ENCODE measurements at places on chromosomes 7 and 10. TPM values are rescaled to one million over a fixed set of nuclear protein-coding genes. Genes with fewer than 3 reads are reported as not detected.

FOXI2 gene
- 0.17 TPM for total RNA-seq

C7orf57 gene
- total RNA-seq = not detected

GRCh38 chr10:123634221-123634620, 31.9 kb upstream of the GPR26 start:
- no peaks in the 10 kb centered on the region for H3K36me3 ChIP-seq
- no peak overlapping the region for H3K27ac ChIP-seq
- peaks cover 9% of the 10 kb centered on the region for H3K27me3 ChIP-seq
- no peak overlapping the region for H3K4me3 ChIP-seq

- H3K4me3 ChIP-seq = no peak overlapping the region
- DNase-seq = no peak
- no peak overlapping the region for H3K27ac ChIP-seq
- H3K4me1 ChIP-seq = no peaks in the 10 kb centered on the region
- H3K27me3 ChIP-seq = no peaks in the 10 kb centered on the region
These were observed 1303.2 kb upstream of the LRRTM3 start for GRCh38 chr10:65622608-65623007.

SEMA3E gene
- total RNA-seq = 0.96 TPM

CNTNAP2 gene
- 25.8 TPM for total RNA-seq

LIPM gene
- not detected for total RNA-seq

DNA sequence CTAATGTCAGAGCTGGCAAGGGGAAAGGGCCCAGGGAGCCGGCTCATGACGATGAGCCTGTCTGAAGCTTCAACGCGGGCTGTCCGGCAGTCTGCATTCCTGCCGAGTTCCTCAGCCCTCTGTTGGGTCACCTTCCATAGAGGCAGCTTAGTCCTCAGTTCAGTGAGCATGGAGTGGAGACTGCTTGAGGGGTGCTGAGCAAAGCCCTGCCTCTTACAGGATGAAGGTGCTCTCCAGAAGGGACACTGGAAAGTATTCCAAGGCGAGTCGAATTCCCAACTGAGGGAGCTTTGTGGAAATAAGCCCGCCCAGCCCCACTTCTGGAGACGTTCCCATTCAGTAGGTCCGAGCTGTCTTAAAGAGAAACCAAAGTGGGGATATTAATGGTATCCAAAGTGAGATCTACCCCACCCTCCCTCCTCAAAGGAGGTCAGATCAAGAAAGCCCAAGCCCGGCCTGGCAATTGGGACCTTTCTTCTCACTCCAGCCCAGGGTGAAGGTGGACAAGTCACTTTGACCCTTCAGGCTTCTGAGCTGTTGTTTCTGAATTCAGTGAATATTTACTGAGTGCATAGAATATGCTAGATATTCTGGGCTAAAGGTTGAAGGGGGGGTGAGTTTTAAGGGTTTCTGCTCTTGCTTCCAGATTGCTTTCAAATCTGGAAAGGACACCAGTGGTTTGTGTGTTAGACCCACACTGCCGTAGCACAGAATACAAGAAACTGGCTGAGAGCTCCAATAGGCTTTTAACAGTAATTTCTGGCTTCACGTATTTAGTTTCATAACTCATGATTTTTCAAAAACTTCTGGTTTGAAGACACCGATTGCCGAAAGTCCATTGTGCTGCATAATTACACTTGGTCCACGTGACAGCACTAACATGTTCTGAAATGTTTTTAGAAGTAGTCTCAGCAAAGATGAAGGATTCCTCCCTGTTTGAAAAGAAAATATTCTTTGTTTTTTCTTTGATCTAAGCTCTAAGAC, 3.5 kb downstream of the EGFR start:
- H3K4me1 ChIP-seq = peaks cover 12% of the 10 kb centered on the region
- no peak overlapping the region for H3K4me3 ChIP-seq
- peaks cover 15% of the 10 kb centered on the region for H3K27me3 ChIP-seq
- H3K36me3 ChIP-seq = peaks cover 6% of the 10 kb centered on the region
- no peak for DNase-seq
- H3K27ac ChIP-seq = no peak overlapping the region

- no peak overlapping the region for H3K4me3 ChIP-seq
- DNase-seq = no peak
- no peak overlapping the region for H3K27ac ChIP-seq
- H3K4me1 ChIP-seq = no peaks in the 10 kb centered on the region
- H3K36me3 ChIP-seq = no peaks in the 10 kb centered on the region
These were observed 15.6 kb upstream of the ZNF25 start for GRCh38 chr10:37992083-37992482.

GRCh38 chr10:132878091-132878729, 64.2 kb downstream of the CFAP46 start:
- no peak overlapping the region for H3K4me3 ChIP-seq
- DNase-seq = no peak
- H3K4me1 ChIP-seq = peaks cover 4% of the 10 kb centered on the region
- H3K36me3 ChIP-seq = peaks cover 10% of the 10 kb centered on the region
- H3K27me3 ChIP-seq = peaks cover 7% of the 10 kb centered on the region

GRCh38 chr7:121741896-121742295, 131.1 kb upstream of the PTPRZ1 start:
- no peak for DNase-seq
- H3K27me3 ChIP-seq = peaks cover 3% of the 10 kb centered on the region
- H3K36me3 ChIP-seq = no peaks in the 10 kb centered on the region
- H3K4me1 ChIP-seq = no peaks in the 10 kb centered on the region
- no peak overlapping the region for H3K4me3 ChIP-seq

GRCh38 chr10:22183771-22184461, 33.9 kb downstream of the EBLN1 start:
- DNase-seq = no peak
- H3K27me3 ChIP-seq = peaks cover 2% of the 10 kb centered on the region
- no peak overlapping the region for H3K27ac ChIP-seq
- no peaks in the 10 kb centered on the region for H3K4me1 ChIP-seq

FBXL13 gene
- 1.1 TPM for total RNA-seq

DNA sequence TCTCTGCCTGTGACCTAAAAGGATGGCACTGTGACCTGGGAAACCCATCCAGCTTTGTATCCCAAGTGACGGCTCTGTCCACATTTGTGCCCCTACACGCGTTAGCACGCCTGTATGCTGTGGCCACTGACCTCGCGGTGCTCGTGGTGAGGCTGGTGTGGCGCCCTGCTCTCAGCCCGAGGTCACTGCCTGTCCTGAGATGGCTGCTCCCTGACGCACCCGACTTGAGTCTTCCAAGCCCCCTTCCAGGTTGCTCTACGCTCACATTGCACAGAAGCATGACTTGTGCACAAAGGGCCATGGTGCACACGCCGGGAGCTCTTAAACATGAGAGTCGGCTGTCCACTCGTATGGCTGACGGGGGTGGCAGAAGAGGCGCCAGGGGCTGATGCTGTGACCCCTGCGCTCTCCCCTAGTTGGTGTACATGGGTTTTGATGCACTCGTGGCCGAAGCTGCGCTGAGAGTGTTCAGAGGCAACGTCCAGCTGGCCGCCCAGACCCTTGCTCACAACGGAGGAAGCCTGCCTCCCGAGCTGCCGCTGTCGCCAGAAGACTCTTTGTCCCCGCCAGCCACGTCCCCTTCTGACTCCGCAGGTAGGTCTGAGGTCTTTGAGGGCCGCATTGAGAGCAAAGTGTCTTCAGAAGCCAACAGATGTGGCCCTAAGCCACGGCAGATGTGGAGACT, 33.5 kb downstream of the WDR86 start:
- H3K27ac ChIP-seq = no peak overlapping the region
- H3K4me1 ChIP-seq = peaks cover 10% of the 10 kb centered on the region
- DNase-seq = no peak
- peaks cover 8% of the 10 kb centered on the region for H3K27me3 ChIP-seq
- no peaks in the 10 kb centered on the region for H3K36me3 ChIP-seq
- H3K4me3 ChIP-seq = no peak overlapping the region

BMPER gene
- total RNA-seq = 16.2 TPM

DNA sequence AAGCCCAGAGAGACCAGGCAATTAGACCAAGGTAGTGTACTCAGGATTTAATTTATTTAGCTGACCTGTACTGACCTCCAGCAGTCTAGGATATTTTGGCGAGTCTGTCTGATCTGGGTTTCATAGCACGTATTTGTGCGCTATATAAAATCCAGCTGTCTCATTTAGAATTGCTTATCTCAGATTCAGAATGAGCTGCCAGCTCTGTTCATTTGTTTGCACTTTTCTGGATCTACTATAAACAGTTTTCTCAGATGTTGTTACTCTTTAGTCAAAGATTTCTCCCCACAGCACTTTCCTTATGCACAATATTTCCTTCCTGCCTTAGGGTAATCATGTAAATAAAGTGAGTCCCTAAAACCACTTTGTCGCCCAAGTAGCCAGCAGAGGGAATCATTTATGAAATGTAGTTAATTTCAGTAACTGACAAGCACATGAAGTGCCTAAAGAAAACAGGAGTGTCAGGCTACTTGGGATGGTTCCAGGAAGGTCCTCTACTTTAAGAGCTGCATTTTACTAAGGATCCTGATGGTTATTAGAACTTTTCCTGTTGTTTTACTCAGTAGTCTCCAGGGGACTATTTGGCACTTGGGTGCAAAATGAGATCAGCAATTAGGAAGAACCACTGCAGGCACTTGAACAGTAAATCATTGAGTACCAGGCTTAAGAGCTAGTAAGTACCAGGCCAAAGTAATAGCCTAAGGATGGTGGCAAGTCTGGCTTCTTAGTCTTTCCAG, 226.4 kb downstream of the TWIST1 start:
- H3K36me3 ChIP-seq = no peaks in the 10 kb centered on the region
- no peak overlapping the region for H3K27ac ChIP-seq
- no peak overlapping the region for H3K4me3 ChIP-seq
- no peaks in the 10 kb centered on the region for H3K4me1 ChIP-seq

GRCh38 chr7:112157072-112157471, 49.1 kb downstream of the DOCK4 start:
- no peaks in the 10 kb centered on the region for H3K27me3 ChIP-seq
- DNase-seq = no peak
- peaks cover 27% of the 10 kb centered on the region for H3K4me1 ChIP-seq

DNA sequence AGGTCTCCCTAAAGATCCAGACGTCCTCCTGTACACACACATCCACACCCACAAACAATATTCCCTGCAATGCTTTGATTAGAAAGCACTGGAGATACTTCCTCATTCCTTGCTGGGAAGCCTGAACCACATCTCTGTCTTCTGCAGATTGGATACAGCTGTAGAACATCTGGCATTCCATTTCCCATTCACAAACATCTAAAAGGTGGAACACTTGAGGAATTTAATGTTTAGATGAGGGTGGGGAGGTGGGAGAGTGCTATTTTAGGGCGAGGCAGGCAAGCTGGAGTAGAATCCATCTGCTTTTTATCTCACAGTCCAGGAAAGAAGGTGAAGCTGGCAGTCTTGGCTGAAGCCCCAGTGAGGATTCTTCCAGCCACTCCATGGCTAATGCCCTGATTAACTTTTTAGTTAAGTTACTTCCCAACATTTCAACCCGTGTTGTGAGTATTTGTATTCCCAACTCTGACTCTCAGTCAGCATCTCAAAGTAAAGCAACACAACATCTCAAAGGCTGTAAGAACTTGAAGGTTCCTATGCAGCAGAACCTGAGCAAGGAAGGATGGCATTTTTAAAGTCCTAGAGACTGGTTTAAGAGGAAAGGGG, 46.1 kb downstream of the CYTH3 start:
- H3K36me3 ChIP-seq = no peaks in the 10 kb centered on the region
- peaks cover 2% of the 10 kb centered on the region for H3K27me3 ChIP-seq
- H3K27ac ChIP-seq = no peak overlapping the region
- no peak for DNase-seq

DNA sequence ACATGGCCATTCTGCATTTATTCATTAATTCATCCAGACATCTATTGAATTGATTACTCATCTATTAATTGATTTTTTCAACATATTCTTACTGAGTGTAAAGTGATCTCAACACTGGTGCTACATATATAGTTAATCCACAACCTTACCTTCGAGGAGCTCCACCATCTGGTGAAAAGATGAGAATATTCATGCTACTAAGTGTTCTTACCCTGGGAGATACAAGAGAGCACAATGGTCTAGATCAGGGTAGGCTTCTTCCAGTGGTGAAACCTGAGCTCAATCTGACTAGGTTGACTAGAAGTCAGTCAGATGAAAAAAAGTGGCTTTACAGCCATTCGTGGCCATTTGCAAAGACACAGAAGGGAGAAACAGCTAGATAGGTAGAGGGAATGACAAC, 507.4 kb downstream of the ANKRD7 start:
- no peaks in the 10 kb centered on the region for H3K27me3 ChIP-seq
- no peaks in the 10 kb centered on the region for H3K36me3 ChIP-seq
- peaks cover 1% of the 10 kb centered on the region for H3K4me1 ChIP-seq
- H3K4me3 ChIP-seq = no peak overlapping the region

DNA sequence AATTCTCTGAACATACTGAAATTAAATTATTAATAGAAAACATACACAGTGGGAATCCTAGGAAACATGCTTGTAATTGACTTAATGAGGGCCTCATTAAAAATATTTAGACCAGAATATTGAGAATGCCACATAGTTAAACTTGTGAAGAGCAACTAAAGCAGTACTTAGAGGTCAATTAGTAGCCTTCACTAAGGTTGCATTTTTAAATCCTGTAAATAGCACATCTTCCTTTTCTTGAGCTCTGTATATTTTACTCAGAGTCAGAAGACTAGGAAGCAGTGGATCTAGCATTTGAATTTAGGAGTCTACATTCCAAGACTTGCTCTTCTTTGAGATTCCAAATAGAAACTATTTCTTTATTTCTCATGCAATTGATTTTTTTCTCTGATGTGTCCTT, 56.0 kb downstream of the GTF2I start:
- H3K4me3 ChIP-seq = no peak overlapping the region
- DNase-seq = no peak
- peaks cover 19% of the 10 kb centered on the region for H3K36me3 ChIP-seq
- no peaks in the 10 kb centered on the region for H3K27me3 ChIP-seq

Data from glutamatergic neuron (in vitro differentiated cells).